ENCODE measurements at places on chromosomes 4 and X.

GRCh38 chr4:101667348-101667747 lies 123.2 kb upstream of the BANK1 start:
- DNase-seq = no peak

DNA sequence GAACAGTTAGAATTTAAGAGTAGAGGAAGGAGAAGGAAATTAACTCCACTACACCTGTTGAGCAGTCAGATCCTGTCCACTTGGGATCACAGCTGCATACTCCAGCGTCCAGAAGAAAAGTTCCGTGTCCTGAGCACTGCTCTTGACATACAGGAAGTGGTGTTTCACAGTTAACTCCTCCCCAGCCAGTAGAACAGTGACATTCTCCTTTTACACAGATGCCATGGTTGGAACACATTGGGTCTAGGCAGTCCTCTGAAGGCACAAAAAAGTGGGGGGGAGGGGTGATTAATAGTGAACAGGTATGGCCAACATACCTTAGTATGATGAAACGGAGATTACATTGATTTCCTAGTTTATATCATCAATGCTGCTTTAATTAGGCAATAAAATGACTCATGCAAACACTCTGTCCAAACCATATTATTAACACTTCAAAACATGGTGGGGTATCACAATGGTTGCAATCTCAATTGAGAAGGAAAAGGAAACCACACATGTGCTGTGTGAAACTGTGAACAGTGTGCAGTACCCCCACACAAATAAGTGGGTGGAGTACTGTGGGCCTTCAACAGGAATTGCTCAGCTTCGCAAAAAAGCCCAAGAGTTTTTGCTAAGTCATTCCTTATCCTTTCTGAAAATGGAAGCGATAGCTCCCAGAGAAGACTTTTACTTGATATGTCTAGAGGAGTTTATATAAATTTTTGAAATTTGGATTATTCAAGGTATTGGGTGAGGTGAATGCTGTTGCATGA lies 295.6 kb downstream of the SH2D1A start:
- no peak for DNase-seq

- no peak for DNase-seq
Observed at GRCh38 chrX:153686711-153687110, 1.0 kb upstream of the SLC6A8 start.

DNA sequence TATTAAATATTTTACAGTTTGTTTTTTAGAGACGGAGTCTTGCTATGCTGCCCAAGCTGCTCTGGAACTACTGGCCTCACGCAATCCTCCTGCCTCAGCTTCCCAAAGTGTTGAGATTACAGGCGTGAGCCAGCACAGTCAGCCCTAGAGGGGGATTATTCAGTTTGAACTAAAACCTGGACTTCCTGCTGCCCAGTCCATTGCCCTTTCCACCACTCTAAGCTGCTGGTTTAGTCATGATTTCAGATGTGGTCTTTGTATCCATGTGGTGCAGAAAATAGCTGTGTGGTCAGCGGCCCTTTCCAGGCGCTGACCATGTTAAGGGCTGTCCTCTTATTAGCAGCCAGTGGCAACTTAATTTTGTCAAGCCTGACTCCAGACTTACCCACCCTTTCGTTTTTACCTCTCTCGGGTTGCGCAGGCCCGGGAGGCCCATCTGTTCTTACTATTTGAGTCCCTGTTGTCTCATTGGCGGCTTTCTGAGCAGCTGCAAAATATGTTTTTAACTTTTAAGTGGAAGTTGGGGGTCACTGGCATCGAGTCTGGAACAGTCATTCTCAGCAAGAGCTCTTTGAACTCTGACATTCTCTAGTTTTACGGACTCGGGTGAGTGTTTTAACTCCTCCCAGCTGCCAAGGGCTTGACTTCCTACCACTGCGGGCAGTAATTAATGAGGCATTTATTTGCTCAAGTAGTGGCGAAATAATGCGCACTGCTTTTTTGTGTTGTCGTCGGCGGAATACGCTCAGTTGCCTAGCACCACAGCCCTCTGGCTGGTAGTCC lies 773 bp upstream of the VMA21 start:
- peak; percentile 8 for DNase-seq

DNA sequence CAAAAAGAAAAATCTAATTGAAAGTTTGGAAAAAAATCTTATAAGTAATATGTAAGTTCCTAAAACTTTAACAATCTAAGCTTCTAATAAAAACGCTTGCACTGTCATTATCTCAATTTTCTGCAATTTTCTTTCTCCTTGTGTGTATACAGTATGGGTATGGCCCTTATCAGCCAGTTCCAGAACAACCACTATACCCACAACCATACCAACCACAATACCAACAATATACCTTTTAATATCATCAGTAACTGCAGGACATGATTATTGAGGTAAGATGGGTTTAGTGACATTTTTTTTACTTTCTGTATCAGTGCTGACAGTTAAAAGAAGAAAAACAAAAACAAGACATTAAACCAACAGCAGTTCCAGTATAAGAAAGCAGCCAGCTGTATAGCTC lies 4.9 kb downstream of the STATH start:
- no peak for DNase-seq

DNA sequence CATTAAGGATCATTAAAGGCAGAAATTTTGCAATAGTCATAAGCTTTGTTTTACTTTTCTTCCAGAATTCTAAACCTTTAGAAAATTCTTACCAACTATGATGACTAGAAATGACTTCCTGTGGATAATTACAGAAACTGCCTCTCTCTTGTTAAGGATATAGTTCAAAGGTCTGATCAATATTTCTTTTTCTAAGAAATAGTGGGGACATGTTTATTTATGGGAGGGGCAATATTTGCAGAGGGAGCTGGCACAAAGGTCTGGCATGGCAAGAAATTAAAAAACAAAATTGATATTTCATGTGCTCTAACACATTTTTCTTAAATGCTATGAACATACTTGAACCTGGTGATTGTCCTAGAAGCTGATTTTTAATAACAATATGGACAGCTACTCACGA lies 448.9 kb downstream of the KCTD8 start:
- no peak for DNase-seq

DNA sequence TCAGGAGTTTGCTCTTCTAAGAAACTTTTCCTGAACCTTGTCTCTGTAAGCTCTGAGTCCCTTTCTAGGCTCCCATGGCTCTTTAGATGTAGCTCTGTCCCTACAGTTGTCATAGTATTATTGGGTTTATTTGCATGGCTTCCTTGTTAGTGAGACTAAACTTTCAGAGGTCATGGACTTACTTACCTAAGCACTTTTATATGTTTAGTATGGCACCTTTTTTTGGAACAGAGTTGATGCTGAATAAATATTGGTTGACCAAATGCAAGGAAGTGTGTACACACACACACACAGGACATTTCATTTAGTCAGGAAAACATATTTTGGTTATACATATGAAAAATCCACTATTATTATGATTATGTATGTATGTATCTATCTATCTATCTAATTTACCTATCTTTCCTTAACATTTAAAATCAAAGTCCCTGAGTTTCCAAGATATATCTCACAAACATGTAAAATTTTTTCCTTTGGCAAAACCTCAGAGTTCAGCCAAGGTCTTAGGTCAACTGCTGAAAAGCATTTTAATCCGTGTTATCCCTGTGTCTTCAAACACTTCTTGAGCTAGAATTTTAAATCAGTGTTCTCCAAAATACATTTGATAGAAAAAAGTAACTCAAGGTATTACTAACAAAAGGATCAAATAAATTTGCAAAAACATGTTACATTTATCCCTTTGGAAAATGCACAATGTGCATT lies 47.1 kb upstream of the GBA3 start:
- DNase-seq = no peak

- no peak for DNase-seq
Observed at GRCh38 chr4:148800940-148801339, 358.7 kb upstream of the NR3C2 start.

DNA sequence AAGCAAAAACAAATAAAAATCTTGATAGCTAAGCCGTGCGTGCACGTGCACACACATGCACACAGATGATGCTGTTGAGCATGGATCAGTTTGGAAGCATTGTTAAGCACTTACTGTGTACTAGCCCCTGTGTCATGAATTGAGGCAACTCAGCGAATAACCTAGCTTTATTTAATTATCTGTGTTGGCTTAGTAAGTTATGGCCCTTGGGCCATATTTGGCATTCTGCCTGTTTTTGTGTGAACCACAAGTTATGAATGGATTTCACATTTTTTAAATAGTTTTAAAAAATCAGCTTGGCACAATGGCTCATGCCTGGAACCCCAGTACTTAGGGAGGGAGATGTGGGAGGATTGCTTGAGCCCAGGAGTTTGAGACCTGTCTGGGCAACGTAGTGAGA lies 113.6 kb upstream of the CBLL2 start:
- DNase-seq = no peak

GRCh38 chr4:141346144-141346543 lies 125.4 kb downstream of the ZNF330 start:
- DNase-seq = no peak

Data from activated CD4-positive, alpha-beta T cell treated with anti-CD3 and anti-CD28 coated beads for 1 hour (primary cell).